ENCODE measurements at places on chromosomes 3 and 15. TPM values are rescaled to one million over a fixed set of nuclear protein-coding genes. Genes with fewer than 3 reads are reported as not detected.

BDH1 gene
- 19.4 TPM for total RNA-seq

GRCh38 chr3:82496890-82497560 is 735.6 kb upstream of the GBE1 start:
- peak; percentile 36 for DNase-seq

DHFR2 gene
- total RNA-seq = 3.5 TPM

DNA sequence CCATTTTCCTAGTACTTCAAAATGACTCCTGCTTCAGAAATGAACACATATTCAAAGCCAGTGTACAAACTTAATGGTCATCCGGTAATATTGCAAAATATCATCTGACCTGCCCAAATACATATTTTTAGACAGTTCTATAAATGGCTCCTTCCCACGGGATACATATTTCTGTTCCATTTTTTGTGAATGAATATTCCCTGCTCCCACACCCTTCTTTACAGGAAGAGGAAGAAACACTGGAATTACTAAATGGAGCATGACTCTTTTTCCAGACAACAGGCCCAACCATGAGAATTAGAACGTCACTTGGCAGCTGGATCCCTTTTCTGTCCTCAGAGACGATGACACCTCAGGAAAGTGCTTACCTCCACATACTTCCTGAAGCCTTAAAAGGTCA is 38.0 kb upstream of the CBLB start:
- DNase-seq = no peak

GRCh38 chr3:172557515-172558220 is 34.4 kb upstream of the TNFSF10 start:
- DNase-seq = no peak

Data from glutamatergic neuron (in vitro differentiated cells).